Osteoblast (primary cell): ENCODE measurements at places on chromosomes 16 and 17. TPM values are rescaled to one million over a fixed set of nuclear protein-coding genes. Genes with fewer than 3 reads are reported as not detected.

DNA sequence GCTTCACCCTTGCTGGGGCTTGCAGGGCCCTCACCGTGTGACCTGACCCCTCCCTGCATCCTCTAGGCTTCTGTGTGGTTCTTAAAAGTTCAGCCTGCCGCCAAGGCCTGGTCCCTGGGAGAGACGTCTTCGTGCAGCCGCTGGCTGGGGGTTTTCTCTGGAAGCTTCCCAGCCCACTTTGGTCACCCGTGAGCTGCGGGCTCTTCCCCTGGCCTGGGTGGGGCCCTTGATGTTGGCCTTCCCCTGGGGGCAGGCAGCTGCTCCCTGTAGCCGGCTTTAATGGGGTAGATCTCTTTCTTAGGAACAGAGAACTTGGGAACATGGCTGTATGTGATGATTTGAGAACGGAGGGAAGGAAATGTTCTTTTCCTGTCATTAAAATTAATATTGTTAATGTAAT, 32.7 kb downstream of the ZNF750 start:
- peak; percentile 83 for DNase-seq

DNA sequence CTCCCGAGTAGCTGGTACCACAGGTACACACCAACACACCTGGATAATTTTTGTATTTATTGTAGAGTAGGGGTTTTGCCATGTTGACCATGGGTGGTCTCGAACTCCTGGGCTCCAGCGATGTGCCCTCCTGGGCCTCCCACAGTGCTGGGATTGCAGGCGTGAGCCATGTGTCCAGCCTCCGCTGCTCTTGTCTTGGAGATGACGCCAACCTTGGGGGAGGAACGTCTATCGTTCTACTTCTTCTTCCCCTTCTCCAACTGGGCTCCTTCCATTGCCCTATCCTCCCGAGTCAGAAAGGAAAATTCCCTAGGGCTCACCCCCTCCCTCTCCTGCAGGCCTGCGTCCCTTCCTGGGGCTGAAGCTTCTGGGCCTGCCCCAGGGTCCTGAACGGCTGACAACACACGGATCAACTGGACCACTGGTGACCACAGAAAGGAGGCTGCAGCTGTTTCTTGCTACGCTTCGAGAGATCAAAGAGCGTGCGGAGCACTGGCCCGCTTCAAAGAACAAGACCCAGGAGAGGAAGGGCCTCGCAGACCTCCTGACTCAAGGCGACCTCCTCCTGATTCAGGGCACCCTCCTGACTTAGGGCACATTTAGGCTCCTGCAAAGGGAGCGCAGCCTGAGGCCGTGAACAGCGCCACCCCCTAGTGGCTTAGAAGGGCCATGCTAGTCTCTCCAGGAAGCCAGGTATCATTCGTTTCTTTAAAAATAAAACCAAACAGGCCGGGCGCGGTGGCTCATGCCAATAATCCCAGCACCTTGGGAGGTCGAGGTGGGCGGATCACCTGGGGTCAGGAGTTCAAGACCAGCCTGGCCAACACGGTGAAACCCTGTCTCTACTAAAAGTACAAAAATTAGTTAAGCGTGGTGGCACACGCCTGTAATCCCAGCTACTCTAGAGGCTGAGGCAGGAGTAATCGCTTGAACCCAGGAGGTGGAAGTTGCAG, 48.5 kb upstream of the HELZ start:
- peak; percentile 97 for DNase-seq

- no peak for DNase-seq
Measured at GRCh38 chr17:39527220-39527813, 66.0 kb downstream of the CDK12 start.

DNA sequence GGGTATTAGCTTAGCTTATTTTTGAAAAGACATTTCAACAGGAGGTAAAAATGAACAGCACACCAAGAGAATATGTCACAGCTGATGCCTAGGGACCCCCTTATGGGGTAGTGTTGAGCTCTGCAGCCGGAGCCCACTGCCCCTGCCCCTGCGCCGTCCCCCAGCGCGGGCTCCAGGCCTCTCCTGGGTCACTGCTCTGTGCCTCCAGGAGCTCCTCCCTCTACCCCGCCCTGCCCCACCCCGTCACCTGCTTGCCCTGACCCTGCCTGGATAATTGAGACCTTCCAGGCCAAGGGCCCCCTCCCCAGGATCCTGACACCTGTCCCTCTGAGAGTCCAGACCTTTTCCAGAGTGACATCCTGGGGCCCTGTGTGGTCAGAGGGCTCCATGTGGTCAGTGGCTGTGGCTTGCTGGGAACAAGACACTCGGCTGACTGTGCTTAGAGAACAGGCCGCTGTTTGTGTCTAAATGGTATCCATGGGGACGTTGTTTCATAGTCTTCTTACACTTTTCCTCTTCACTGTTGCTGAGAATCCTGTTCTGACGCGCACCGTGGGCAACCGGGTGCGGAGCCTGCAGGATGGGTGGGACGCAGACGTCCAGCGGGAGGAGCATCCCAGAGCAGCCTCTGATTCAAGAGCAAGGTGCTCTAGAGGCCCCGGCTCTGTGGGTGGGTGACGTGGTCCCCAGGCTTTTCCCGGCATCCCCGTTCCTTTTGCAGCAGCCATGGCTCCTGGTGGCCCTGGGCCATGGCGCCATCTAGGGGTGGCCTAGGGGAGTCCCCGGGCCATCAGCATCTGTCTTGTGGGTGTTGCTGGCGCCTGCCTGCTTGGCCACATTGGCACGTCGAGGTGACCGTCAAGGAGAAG, 20.0 kb upstream of the WFIKKN1 start:
- DNase-seq, result peak; percentile 97

GRCh38 chr16:75111514-75111940, 5.1 kb downstream of the LDHD start:
- no peak for DNase-seq

- peak; percentile 8 for DNase-seq
Measured at GRCh38 chr16:22093996-22094395, 1.7 kb downstream of the VWA3A start.

GRCh38 chr16:78675312-78675711, 575.9 kb downstream of the WWOX start:
- no peak for DNase-seq

DNA sequence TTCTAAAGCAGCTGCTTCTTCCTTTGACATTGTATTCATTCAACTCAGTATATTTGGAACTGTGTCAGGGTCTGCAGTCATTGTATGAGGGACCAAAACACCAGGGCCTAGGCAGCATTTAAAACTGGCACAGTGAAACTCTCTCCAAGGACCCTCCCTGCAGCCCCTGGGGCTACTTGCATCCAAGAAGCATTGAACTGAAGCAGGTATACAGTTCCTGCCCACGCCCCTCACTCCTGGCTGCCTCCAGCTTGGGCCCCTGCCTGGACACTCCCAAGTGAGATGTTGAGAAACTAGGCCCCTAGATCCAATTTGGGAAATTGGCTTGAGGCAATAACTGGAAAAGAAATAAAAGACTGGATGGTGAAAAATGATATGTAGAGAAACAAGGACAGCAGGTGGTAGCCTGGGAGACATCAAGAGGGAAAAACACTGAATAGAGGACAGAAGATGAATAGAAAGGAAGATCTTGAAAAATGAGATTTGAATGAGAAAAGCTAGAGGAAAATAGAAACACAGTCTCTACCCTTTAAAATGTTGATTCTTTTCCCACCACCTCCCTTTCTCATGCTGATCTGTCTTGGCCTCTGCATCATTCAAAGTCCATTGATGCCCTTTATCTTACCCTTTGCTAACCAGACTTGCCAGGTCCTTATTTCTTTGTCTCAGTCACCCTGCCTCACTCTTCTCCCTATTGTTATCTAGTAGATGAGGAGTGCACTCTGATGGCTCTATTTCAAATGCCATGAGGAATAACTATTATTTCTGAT, 368.8 kb upstream of the CDH8 start:
- DNase-seq, result no peak

GRCh38 chr16:78982096-78982744, 618.3 kb downstream of the MAF start:
- no peak for DNase-seq

DNA sequence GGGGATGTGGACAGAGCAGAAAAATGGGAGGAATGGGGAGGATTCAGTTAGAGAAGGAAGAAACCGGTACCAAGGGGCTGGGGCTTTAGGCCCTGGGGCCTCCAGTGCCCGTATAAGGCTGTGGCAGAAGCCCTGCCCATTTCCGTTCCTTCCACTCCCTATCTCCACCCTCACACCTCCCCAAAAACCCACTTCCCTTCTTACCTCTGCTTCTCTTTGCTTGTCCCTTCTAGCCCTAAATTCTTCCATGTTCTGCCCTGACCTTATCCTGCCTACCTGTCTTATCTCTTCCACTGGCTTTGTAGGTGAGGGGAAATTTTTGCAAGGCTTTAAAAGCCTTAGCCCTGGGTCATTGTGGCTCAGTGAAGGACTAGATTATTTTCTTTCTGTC, 4.1 kb downstream of the RNF167 start:
- peak; percentile 1 for DNase-seq

- no peak for DNase-seq
Measured at GRCh38 chr16:62585041-62585545, 548.9 kb upstream of the CDH8 start.

DNA sequence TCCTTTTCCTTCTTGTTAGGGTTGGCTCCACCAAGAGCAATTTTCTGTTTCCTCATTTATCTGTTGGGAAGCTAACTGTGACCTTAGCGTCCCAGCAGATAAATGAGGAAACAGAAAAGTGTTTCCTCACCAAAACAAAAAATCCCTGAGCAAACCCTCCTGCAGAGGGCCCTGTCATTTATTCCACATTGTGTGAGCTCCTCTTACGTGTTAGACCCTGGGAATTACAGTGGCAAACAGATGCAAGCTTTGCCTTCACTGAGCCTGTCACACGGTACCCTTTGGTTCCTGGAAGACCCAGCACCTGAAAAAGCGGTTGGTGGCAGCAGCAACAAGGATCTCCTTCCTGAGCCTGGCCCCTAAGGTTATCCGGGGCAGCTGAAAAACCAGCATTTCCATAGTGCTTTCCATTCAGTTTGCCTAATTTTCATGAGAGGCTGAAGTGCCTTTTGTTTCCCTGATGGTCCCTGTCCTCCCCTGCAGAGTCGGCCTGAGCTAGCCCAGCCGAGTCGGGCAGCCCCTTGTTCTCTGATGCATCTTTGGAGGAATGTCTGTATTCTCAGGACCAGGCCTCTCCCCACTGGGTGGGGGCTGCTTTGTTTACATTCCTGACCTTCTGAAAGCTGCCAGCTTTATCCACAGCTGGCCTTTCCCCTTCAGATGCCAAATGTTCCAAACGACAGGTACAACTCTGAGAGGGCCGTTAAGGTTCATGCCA, 34.7 kb downstream of the YPEL2 start:
- DNase-seq, result no peak

DNA sequence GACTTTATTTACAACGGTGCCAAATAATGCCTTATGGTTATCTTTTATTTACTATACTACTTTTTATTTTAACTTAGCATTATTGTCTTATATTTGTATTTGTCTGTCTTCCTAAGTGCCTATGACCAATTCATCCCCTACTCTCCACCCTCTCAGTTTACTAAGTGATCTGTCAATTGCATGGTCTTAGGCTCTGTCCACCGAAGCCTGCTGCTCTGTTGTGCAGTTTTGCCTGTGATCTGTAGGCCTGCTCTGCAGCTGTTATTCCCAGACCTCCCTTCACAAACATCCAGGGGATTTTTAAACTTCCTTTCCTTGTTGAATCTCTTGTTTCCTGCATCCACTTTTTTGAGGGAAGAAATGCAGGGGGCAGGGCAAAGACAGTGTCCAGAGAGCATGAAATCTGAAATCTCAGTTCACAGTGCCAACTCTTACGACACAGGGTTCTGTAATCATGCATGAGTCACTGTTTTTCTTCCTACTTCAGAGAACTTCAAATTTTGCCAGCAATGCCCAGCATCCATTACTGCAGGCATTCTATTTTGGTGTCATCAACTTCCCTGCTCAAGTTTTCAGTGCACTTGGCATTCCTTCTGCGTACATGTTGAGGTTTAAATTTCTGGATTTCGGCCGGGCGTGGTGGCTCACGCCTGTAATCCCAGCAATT, 11.4 kb downstream of the SLFN5 start:
- peak; percentile 81 for DNase-seq

GRCh38 chr17:65102788-65103187, 34.4 kb upstream of the RGS9 start:
- DNase-seq, result no peak

DNA sequence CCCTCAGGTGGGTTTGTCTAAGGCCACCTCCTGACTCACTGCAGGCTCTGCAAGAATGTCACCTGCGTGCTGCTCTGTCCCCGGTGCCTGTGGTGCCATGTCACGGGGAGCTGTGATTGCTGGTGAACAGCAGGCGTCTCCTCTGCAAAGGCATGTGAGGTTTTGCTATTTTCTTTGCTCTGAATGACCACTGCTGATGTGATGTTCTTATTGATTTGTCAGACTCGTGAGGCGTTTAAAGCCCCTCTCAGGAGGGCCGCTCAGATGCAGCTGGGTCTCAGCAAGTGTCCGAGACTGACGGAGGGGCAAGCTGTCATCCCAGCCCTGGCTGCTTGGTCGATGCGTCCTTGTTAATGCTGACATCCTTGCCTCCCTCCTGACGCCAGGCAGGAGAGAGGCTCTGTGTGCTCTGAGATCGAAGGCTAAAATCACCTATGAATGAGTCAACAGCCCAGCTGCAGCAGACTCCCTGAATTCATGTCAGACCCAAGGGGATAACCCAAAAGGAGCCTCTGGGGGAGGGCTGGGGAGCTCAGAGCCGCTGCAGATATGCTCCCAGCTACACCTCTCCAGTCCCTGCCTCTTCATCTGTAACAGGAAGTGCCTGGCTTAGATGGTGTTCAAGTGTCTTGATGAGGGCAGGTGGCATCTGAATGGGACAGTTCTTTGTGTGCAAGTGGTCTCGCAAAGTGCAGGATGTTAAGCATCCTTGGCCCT, 11.8 kb upstream of the PEMT start:
- DNase-seq, result no peak

DNA sequence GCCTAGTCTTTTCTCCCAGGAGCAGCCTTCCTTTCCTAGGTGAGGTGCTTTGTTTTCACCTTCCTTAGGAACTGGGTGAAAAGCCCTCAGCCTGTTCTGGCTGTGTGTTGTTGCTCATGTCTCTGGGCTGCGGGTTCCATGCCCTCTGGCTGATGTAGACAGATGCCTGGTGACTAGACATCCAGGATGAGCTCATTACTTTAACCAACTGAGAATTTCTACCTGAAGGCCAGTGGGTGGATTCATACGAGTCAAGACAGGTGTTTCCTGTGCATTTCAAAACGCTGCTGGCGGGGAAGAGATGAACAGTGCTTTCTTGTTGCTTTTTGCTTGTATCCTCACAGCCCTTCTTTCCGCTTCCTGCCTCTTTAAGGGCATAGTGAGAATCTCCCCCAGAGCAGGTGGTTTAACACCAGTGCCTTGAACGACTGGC, 22.3 kb downstream of the SAP30BP start:
- no peak for DNase-seq

The ARHGDIG gene
- total RNA-seq, result not detected in 2 replicates

The DCUN1D3 gene
- 26.2 and 33.7 TPM in 2 replicates for total RNA-seq

The RNF43 gene
- under 0.01 TPM in 2 replicates for total RNA-seq

The DDX5 gene
- total RNA-seq, result 291 and 309 TPM in 2 replicates

The C17orf78 gene
- total RNA-seq, result not detected in 2 replicates

The IRF8 gene
- under 0.01 and 0.36 TPM in 2 replicates for total RNA-seq

The ALOXE3 gene
- not detected in 2 replicates for total RNA-seq

The KRT33B gene
- total RNA-seq, result 0.29 and 1.1 TPM in 2 replicates

The RSL1D1 gene
- total RNA-seq, result 113 and 126 TPM in 2 replicates

The SLC13A2 gene
- total RNA-seq, result not detected in 2 replicates
